Naive thymus-derived CD4-positive, alpha-beta T cell (primary cell): ENCODE measurements at places on chromosomes 5 and 9. TPM values are rescaled to one million over a fixed set of nuclear protein-coding genes. Genes with fewer than 3 reads are reported as not detected.

IFNA2 gene
- total RNA-seq, result not detected in 2 replicates

KCNV2 gene
- not detected in 2 replicates for total RNA-seq

GFI1B gene
- 0.21 TPM for total RNA-seq

CEL gene
- total RNA-seq, result 0.40 TPM

ADCY2 gene
- not detected for total RNA-seq

RAD17 gene
- total RNA-seq, result 32.0 TPM

ARID3C gene
- total RNA-seq, result 0.27 TPM

APBA1 gene
- 1.9 TPM for total RNA-seq

BAAT gene
- total RNA-seq, result not detected

CDK9 gene
- total RNA-seq, result 134 TPM

SUSD1 gene
- 17.6 and 18.8 TPM in 2 replicates for total RNA-seq

GRXCR2 gene
- not detected for total RNA-seq

JADE2 gene
- total RNA-seq, result 95.9 and 99.0 TPM in 2 replicates

ALDH1B1 gene
- total RNA-seq, result 4.6 TPM

QRFP gene
- total RNA-seq, result not detected

CAMK2A gene
- total RNA-seq, result not detected

MRRF gene
- 33.3 TPM for total RNA-seq

ITGA1 gene
- total RNA-seq, result 2.4 TPM

HSPA4 gene
- total RNA-seq, result 50.0 TPM

PCDHGB1 gene
- not detected for total RNA-seq

FOXI1 gene
- total RNA-seq, result not detected in 2 replicates
